Esophagus muscularis mucosa (tissue), 4 donors: ENCODE measurements at places on chromosomes 12 and 14. TPM values are rescaled to one million over a fixed set of nuclear protein-coding genes. Genes with fewer than 3 reads are reported as not detected.

Gene EIF2S3B
- 0.17 TPM for total RNA-seq

Gene XPOT
- 26.0 TPM for total RNA-seq

Gene GSC
- not detected for total RNA-seq

Gene RIN3
- 13.8 TPM for total RNA-seq
